ENCODE measurements at places on chromosomes 11 and 22. TPM values are rescaled to one million over a fixed set of nuclear protein-coding genes. Genes with fewer than 3 reads are reported as not detected.
A peak's percentile ranks its signal among the peaks of the same experiment; 100 is the strongest.

Gene PTPRCAP
- 197 TPM for total RNA-seq

GRCh38 chr22:41873391-41873790, 40.5 kb downstream of the SREBF2 start:
- no peak overlapping the region for H3K27ac ChIP-seq
- no peak overlapping the region for H3K4me3 ChIP-seq
- peaks cover 51% of the 10 kb centered on the region for H3K36me3 ChIP-seq
- H3K4me1 ChIP-seq = no peaks in the 10 kb centered on the region

Gene SEC14L6
- not detected for total RNA-seq

DNA sequence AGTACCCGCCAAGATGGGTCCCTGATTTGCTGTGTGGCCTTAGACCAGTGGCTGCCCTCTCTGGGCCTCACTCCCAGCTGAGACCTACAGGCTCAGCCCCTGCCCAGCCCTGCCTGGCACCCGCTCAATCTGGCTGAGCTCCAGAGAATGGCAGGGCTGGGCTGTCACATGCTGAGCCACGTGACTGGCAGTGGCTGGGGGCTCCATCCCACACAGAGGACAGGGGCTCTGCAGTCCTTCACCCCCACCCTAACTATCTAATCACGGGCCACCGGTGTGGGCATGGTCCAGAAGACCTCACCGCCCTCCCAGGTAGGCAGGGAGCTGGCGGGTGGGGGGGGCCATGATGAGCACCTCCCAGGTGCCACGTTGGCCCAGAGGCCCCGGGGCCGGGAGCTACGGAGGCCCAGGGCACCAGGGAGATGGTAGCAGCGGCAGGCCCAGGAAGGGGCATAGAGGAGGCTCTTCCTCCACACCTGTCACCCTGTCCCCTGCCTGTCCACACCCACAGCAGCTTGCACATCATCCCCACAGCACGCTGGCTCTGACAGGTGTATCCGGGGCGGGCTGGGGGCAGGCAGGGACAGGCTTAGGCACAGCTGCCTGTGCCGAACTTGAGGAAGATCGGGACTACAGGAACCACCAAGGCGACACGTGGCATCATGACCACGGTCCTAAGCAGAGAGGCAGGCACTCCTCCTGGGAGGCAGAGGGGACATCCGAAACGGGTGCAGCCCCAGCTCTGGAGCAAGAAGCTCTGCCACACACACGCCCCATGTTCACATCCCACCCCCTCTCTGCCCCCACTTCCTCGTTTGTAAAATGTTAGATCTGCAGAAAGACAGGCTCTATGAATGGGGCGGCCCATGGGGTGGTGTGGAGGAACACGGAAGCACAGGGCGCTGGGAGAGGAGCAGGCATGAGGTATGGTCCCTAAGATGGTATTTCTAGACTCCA, 1.5 kb upstream of the ALDH3B1 start:
- peaks cover 26% of the 10 kb centered on the region for H3K4me1 ChIP-seq
- H3K4me3 ChIP-seq = no peak overlapping the region
- no peak for DNase-seq
- H3K27ac ChIP-seq = no peak overlapping the region
- H3K36me3 ChIP-seq = no peaks in the 10 kb centered on the region

DNA sequence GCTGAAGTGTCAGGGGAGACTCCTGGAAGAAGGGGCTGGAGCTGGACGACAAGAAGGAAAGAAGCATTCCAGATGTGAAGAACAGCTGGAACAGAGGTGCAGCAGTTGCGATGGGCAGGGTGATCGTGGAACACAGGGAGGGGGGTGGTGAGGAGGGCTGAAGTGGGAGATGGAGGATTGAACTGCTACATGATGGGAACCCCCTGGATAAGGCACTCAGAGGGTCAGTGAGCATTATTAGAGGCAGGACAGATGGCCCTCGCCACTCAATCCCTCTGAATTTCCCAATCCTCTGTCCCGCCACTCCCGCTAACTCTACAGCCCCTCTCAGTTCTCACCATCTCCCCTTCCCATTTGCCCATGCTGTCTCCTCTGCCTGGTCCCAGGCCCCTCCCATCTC, 14.0 kb downstream of the SERPINH1 start:
- no peak overlapping the region for H3K27ac ChIP-seq
- peaks cover 9% of the 10 kb centered on the region for H3K4me1 ChIP-seq
- no peak overlapping the region for H3K4me3 ChIP-seq

DNA sequence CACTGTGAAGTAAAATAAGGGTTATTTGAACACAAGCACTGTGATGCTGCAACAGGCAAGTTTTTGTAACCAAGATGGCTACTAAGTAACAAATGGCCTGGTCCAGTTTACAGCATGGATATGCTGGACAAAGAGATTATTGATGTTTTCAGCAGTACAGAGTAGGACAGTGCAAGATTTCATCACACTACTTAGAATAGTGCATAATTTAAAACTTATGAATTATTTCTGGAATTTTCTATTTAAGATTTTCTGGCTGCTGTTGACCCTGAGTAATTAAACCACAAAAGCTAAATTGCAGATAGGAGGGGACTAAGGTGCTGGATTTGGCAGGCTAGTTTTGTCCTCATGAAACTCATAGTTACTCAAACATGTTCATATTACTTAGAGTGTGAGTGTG, 33.1 kb downstream of the CEP295 start:
- H3K36me3 ChIP-seq = peaks cover 8% of the 10 kb centered on the region
- no peak overlapping the region for H3K4me3 ChIP-seq
- H3K4me1 ChIP-seq = no peaks in the 10 kb centered on the region
- no peak for DNase-seq
- no peaks in the 10 kb centered on the region for H3K27me3 ChIP-seq

Gene CNGA4
- not detected for total RNA-seq

DNA sequence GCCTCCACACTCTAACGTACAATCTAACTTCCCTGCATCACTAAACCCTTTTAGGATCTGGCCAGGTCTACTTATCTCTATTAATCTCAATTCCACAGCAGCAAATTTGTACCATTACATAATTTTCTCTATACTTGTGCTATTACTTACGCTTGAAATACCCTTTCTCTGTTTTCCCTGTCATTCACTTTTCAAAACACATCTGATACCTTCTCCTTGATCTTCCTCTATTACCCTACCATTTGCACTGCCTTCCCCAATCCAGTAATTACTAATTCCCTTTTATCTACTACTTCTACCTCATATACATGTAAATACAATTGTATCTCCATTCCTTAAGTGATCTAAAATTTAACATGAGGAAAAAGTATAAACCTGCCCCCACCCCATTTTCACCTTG, 14.0 kb downstream of the CHORDC1 start:
- DNase-seq = no peak
- no peaks in the 10 kb centered on the region for H3K36me3 ChIP-seq
- H3K4me1 ChIP-seq = no peaks in the 10 kb centered on the region
- no peaks in the 10 kb centered on the region for H3K27me3 ChIP-seq
- H3K27ac ChIP-seq = no peak overlapping the region

DNA sequence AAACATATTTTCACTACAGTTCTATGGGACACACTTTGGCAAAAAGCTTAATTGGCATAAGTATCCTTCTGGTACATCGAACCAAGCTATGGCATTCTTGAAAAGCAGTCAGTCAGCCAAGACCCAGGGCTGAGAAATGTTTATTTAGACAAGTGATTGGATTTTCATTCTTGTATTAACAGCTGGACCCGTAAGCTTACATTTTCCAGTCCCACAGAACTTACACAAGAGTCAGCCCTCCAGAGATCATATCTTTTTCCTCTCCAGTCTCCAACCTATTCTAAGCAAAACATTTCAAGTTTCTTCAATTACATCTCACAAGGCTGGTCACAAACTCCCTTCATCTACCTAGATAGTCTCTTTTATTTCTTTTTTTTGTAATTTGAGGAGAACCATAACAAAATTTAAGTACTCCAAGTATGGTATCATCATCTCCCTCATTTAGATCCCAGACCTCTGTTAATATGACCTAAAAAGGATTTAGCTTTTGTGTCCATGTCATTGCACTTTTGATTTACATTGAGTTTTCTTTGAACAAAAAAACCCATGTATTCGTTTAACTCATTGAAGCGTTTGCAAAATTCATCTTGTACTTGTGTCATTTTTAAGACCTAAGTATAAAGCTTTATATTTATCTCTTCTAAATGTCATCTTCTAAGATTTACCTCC, 67.9 kb upstream of the GRK3 start:
- H3K4me1 ChIP-seq = peaks cover 13% of the 10 kb centered on the region
- no peak overlapping the region for H3K4me3 ChIP-seq
- DNase-seq = no peak
- H3K36me3 ChIP-seq = no peaks in the 10 kb centered on the region

DNA sequence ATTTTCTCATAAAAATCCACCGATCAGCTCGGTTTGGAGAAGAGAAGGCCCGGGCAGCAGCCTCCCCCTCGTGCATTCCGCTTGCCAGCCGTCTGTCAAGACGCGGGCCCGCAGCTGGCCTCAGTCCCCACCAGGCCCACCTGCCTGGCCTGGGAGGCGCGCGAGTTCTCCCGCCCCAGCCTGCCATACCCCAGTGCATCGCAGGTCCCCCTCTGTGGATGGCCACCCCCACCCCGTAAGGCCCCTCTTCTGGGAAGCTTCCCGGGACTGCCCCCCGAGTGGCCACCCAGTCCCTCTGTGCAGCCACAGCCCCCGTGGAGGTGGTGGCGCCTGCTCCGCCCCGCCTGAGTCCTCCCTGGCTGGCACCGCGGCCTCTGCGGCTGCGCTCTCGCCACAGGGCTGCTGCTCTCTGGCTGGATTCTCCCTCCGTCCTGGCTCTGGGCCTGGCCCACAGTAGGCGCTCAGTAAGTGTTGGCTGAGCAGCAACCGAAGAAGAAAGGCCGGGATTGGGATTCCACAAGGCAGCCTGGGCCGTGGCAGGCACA, 74.0 kb upstream of the TCF20 start:
- H3K27me3 ChIP-seq = peaks cover 1% of the 10 kb centered on the region
- no peaks in the 10 kb centered on the region for H3K36me3 ChIP-seq
- H3K27ac ChIP-seq = no peak overlapping the region

- H3K4me3 ChIP-seq = no peak overlapping the region
- H3K4me1 ChIP-seq = no peaks in the 10 kb centered on the region
- no peaks in the 10 kb centered on the region for H3K36me3 ChIP-seq
- H3K27me3 ChIP-seq = no peaks in the 10 kb centered on the region
Measured at GRCh38 chr11:23227078-23227445, 366.8 kb upstream of the CCDC179 start.

- H3K27me3 ChIP-seq = no peaks in the 10 kb centered on the region
- H3K4me3 ChIP-seq = no peak overlapping the region
- no peak overlapping the region for H3K27ac ChIP-seq
- peak; percentile 13 for DNase-seq
Measured at GRCh38 chr11:2775083-2775625, 75.4 kb upstream of the KCNQ1OT1 start.

GRCh38 chr11:117884994-117885393, 8.5 kb upstream of the FXYD6 start:
- H3K27ac ChIP-seq = no peak overlapping the region
- no peaks in the 10 kb centered on the region for H3K36me3 ChIP-seq
- no peak overlapping the region for H3K4me3 ChIP-seq
- peaks cover 1% of the 10 kb centered on the region for H3K27me3 ChIP-seq
- no peaks in the 10 kb centered on the region for H3K4me1 ChIP-seq

DNA sequence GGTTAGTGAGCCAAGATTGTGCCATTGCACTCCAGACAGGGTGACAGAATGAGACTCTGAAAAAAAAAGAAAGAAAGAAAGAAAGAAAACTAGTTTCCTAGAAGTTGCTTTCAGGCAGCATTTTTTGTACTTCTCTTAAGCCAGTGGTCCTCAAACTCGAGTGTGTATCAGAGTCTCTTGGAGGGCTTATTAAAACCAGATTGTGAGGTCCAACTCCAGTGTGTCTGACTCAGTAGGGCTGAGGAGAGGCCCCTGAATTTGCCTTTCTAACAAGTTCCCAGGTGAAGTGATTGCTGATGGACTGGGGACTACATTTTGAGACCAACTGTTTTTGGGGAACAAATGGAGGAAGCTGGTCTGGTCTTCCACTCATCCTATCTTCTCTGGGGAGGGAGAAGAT, 57.5 kb upstream of the VSTM5 start:
- no peak for DNase-seq
- no peaks in the 10 kb centered on the region for H3K36me3 ChIP-seq
- H3K27ac ChIP-seq = no peak overlapping the region
- no peak overlapping the region for H3K4me3 ChIP-seq
- no peaks in the 10 kb centered on the region for H3K27me3 ChIP-seq
- no peaks in the 10 kb centered on the region for H3K4me1 ChIP-seq

- H3K36me3 ChIP-seq = peaks cover 16% of the 10 kb centered on the region
- no peaks in the 10 kb centered on the region for H3K4me1 ChIP-seq
- no peak for DNase-seq
- H3K27me3 ChIP-seq = no peaks in the 10 kb centered on the region
- H3K27ac ChIP-seq = peak overlapping the region; percentile 87
Measured at GRCh38 chr11:85663080-85663752, 1.7 kb downstream of the CREBZF start.

GRCh38 chr11:34072832-34073231, 21.3 kb downstream of the CAPRIN1 start:
- H3K36me3 ChIP-seq = peaks cover 26% of the 10 kb centered on the region
- no peak overlapping the region for H3K27ac ChIP-seq
- no peak overlapping the region for H3K4me3 ChIP-seq
- H3K4me1 ChIP-seq = peaks cover 3% of the 10 kb centered on the region
- H3K27me3 ChIP-seq = no peaks in the 10 kb centered on the region

GRCh38 chr11:103730131-103730940, 306.1 kb upstream of the DDI1 start:
- H3K27me3 ChIP-seq = no peaks in the 10 kb centered on the region
- DNase-seq = no peak
- H3K4me3 ChIP-seq = no peak overlapping the region
- H3K27ac ChIP-seq = no peak overlapping the region

GRCh38 chr11:20308601-20309000, 54.9 kb upstream of the HTATIP2 start:
- no peaks in the 10 kb centered on the region for H3K4me1 ChIP-seq
- no peak overlapping the region for H3K27ac ChIP-seq
- no peak overlapping the region for H3K4me3 ChIP-seq
- no peaks in the 10 kb centered on the region for H3K27me3 ChIP-seq
- H3K36me3 ChIP-seq = no peaks in the 10 kb centered on the region
- DNase-seq = no peak

- no peaks in the 10 kb centered on the region for H3K36me3 ChIP-seq
- H3K4me1 ChIP-seq = no peaks in the 10 kb centered on the region
- H3K27ac ChIP-seq = no peak overlapping the region
- H3K27me3 ChIP-seq = no peaks in the 10 kb centered on the region
- no peak for DNase-seq
Measured at GRCh38 chr22:23110922-23111527, 30.8 kb downstream of the RSPH14 start.

Measured in GM12878 (cell line).